Muscle of leg (tissue), 16 donors: ENCODE measurements at places on chromosomes 1 and 21. TPM values are rescaled to one million over a fixed set of nuclear protein-coding genes. Genes with fewer than 3 reads are reported as not detected.

UBE2J2 gene
- total RNA-seq = 29.6 TPM

PDE4DIP gene
- 618 TPM for total RNA-seq

DNA sequence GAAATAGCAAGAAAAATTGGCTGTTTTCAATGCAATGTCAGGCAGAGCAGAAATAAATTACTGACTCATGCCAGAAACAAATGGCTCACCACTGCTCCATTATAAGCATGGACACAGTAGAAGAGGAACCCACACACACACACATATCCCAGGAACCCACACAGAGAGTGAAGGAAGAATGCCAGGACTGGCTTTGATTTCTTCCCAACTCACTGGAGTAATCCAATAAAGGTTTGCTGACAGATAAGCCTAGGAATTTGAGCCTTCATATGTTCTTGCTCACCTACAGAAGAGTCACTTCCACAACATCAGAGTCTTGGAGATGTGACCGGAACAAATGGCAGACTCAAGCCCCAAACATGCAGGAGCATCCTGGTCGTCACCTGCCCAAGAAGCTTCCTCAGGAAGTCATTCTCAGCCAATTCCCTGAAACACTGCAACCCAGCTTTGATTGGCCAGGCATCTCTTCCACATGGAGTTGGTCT, 2.2 kb downstream of the SH3BP5L start:
- no peak for DNase-seq

GRCh38 chr1:76035053-76035452, 39.5 kb upstream of the ST6GALNAC3 start:
- no peak for DNase-seq

GRCh38 chr1:29743931-29744330, 507.6 kb downstream of the PTPRU start:
- no peak for DNase-seq

DNA sequence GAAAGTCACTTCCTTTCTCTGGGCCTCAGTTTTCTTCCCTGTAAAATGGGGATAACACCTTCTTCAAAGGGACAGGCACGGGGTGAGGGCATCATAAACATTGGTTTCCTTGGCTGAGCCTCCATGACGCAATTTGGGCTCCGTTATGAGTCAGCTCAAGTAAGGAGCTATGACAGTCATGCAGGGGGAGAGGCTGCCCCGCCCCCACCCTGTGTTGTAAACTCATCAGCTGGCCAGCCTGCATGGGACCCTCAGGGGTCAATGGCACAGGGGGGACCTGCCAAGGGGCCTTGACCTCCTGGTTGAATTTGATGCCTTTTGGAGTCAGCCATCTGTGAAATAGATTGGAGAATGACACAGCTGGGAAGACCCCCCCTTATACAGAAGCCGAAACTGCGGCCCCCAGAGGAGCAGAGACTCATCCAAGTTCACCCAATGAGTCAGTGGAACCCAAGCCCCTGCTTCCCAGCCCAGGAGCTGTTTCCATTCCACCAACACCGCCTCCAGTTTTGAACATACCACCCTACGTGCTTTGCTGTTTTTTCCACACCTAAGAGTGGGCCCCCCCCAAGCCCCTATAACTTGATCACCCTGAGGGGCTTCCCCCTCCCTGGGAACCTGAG, 36.8 kb upstream of the RUNX3 start:
- DNase-seq = no peak

- no peak for DNase-seq
These were observed 48.0 kb upstream of the ACOT11 start for GRCh38 chr1:54500107-54500431.
